Stomach (tissue), 19 donors: ENCODE measurements at places on chromosomes 7 and 10. TPM values are rescaled to one million over a fixed set of nuclear protein-coding genes. Genes with fewer than 3 reads are reported as not detected.

DNA sequence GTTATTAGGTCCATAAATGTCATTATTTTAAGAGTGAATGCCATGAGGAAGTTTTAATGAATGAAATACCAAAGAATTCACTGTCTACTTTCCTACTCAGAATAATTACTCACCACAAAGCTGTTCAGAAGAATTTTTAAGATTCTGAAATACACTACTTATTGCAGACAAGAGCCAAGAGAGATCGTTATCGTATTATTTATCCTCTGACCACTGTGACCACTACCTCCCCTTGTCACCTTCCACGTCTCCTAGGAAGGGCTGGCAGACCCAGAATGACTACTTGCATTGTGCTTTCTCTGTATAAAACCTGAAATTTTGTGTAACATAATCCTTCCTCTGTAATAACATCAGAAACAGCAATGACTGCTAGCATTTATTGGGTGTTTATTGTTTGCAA lies 81.9 kb downstream of the ABCB5 start:
- H3K27me3 ChIP-seq: no peaks in the 10 kb centered on the region
- H3K27ac ChIP-seq: no peak overlapping the region
- H3K4me1 ChIP-seq: no peaks in the 10 kb centered on the region

DNA sequence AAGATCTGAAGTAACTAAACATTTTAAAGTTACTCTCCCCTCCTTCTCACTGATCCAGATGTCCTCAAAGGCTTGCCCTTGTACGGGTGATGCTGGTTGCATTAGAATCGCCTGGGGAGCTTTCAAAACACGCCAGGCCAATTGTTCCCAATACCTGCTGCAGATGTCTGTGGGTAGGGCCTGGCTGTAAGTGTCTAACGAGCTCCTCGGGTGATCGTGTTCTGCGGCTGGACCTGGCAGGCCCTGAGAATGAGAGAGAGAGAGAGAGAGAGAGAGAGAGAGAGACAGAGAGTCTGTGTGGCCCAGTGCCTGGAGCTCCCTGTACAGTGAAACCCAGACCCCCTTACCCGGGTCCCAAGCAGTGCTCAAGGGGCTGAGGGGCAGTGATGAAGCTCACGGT lies 8.4 kb downstream of the COL13A1 start:
- DNase-seq: no peak
- no peak overlapping the region for H3K27ac ChIP-seq
- no peaks in the 10 kb centered on the region for H3K27me3 ChIP-seq
- no peaks in the 10 kb centered on the region for H3K4me1 ChIP-seq
- no peaks in the 10 kb centered on the region for H3K36me3 ChIP-seq

DNA sequence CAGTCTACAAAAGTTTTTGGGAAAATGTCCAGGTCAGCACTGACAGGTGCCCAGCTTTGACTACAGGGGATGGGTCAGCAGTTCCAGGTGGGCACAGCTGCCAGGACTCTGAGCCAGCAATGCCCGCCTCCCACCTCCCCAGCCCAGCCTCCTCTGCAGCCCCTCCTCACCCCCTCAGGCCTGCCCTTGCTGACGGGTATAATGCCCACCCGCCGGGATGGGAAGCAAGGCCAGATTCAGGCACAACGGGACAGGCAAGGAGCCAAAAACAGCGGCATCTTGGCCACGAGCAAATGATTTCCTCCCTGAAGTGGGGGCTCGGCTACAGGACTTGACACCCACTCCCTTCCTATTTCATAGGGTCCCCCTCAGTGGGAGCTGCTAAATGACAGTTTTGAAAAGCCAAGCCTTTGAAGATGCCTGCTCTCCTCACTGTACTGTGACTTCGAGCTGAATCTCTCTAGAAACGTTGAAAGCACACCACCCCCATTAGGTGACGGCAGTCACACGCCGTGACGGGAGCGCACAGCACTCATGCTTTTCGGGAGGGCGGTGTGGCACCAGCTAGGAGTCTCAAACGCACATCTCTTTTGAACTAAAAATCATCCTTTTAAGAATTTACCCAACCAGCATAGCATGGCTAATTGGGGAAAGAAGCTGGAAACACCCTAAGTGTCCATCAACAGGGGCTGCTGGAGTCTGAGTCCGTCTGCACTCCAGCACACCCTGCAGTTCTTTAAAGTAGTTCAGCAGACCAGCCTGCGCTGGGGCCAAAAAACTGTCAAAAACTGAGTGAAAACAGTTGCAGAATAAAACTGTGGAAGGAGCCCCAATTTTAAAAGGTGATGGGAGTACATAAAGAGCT lies 29.6 kb downstream of the MAD1L1 start:
- peaks cover 56% of the 10 kb centered on the region for H3K36me3 ChIP-seq
- no peak overlapping the region for H3K27ac ChIP-seq
- H3K4me1 ChIP-seq: peaks cover 29% of the 10 kb centered on the region
- H3K4me3 ChIP-seq: no peak overlapping the region

DNA sequence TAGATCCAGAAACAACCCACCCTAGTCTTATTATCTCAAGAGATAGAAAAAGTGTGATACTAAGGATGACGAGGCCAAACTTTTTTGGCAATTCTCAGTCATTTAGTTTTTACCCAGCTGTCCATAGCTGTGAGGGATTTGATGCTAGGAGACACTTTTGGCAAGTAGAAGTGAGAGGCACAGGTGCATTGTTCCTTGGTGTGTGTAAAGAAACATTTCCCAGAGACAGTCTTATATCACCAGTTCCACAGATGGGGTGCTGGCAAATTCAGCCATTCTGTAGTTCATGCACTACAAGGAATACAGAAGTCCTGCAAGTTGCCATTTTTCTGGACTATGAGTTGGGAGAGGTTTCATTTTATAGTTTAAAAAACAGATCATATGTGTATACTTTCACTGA lies 403.3 kb upstream of the GHITM start:
- no peaks in the 10 kb centered on the region for H3K4me1 ChIP-seq
- H3K27me3 ChIP-seq: no peaks in the 10 kb centered on the region
- no peak overlapping the region for H3K27ac ChIP-seq
- DNase-seq: no peak

- no peak overlapping the region for H3K4me3 ChIP-seq
- no peak overlapping the region for H3K27ac ChIP-seq
- no peaks in the 10 kb centered on the region for H3K27me3 ChIP-seq
- DNase-seq: no peak
Measured at GRCh38 chr7:145339319-145339718, 503.5 kb upstream of the TPK1 start.

- DNase-seq: no peak
- H3K27me3 ChIP-seq: no peaks in the 10 kb centered on the region
- no peak overlapping the region for H3K4me3 ChIP-seq
- no peaks in the 10 kb centered on the region for H3K36me3 ChIP-seq
Measured at GRCh38 chr10:117638664-117639200, 96.2 kb downstream of the EMX2 start.

DNA sequence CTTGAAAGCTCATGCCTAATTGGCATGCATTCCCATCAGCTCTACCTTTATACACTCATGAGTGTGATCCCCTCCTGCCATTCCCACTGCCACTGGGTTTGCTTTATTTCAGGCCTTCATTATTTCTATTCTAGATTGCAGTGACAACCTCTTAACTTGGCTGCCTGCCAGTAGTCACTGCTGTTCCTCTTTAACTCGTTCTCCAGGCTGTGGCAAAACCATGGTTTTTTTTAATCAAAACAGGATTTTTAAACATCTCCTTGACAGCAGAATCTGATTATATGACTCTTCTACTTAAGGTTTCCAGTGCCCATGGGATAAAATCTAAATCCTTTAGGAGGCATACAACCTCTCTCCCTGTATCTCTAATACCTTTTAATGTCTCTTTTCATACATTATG lies 223.7 kb upstream of the PCDH15 start:
- no peaks in the 10 kb centered on the region for H3K4me1 ChIP-seq
- no peaks in the 10 kb centered on the region for H3K27me3 ChIP-seq
- no peaks in the 10 kb centered on the region for H3K36me3 ChIP-seq

GRCh38 chr10:19946245-19946644 lies 130.0 kb downstream of the PLXDC2 start:
- no peak overlapping the region for H3K4me3 ChIP-seq
- DNase-seq: no peak
- no peak overlapping the region for H3K27ac ChIP-seq

DNA sequence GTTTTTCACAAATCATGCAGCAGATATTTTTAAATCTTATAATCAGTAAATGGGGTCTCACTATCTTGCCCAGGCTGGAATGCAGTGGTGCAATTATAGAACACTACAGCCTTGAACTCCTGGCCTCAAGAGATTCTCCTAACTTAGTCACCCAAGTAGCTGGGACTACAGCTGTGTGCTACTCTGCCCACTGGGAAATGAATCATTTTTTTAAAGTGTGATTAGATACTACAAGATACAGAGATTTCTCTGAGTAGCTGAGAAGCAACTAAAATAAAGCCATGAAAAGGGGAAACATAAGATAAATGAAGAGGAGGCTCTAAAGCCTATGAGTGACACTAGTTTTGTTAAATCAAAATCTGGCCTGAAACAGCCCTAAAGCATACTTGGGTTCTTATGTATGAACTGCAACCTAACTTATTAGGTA lies 119.7 kb downstream of the JMJD1C start:
- H3K4me1 ChIP-seq: no peaks in the 10 kb centered on the region
- no peak overlapping the region for H3K27ac ChIP-seq
- no peaks in the 10 kb centered on the region for H3K36me3 ChIP-seq

- no peak overlapping the region for H3K27ac ChIP-seq
- H3K36me3 ChIP-seq: no peaks in the 10 kb centered on the region
- H3K27me3 ChIP-seq: no peaks in the 10 kb centered on the region
- H3K4me3 ChIP-seq: peak overlapping the region; percentile 1
Measured at GRCh38 chr7:79820387-79820786, 314.2 kb upstream of the GNAI1 start.

DNA sequence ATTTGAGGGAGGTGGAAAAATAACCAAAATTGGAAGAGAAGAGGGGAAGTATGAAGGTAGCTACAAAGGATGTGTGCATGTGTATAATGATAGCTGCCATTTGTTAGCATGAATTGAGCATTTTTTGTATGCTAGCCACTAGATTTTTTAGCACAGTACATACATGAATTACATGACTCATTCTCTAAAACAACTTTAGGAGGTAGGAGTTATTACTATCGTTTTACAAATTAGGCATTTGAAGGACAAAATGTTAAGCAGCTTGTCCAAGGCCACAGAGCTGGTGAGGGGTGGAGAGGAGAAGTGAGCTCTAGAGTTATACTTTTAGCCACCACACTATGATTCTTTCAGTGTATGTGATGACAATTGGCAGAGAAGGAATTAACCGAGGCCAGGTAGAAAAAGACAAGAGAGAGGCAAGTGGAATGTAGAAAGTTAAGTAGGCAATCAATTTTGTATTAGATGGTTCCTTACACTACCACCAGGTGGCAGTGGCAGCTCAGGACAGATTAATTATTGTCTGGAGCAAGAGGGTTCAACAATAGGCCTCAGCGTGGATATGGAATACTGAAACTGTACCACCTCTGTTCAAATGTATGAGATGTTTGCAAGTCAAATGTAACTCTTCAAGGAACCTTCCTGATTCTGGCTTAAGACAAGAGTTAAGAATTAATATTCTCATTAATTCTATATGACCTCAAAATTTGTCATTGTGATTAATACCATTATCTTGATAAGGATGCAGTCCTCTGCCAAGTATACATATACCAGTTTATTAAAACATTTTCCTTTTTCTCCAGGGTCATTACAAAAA lies 128.0 kb downstream of the MBL2 start:
- no peak overlapping the region for H3K27ac ChIP-seq
- H3K4me3 ChIP-seq: no peak overlapping the region
- peak; percentile 40 for DNase-seq
- no peaks in the 10 kb centered on the region for H3K36me3 ChIP-seq

GRCh38 chr7:116403265-116403664 lies 96.3 kb upstream of the CAV2 start:
- H3K27me3 ChIP-seq: no peaks in the 10 kb centered on the region
- no peaks in the 10 kb centered on the region for H3K36me3 ChIP-seq
- H3K4me1 ChIP-seq: peaks cover 7% of the 10 kb centered on the region

GRCh38 chr10:84166620-84167288 lies 6.8 kb upstream of the GPR15LG start:
- no peak overlapping the region for H3K4me3 ChIP-seq
- H3K27me3 ChIP-seq: peaks cover 6% of the 10 kb centered on the region

Gene ITGA8
- 35.0 TPM for total RNA-seq

Gene SLC18A3
- not detected for total RNA-seq
